Stimulated activated CD4-positive, alpha-beta T cell treated with anti-CD3 and anti-CD28 coated beads, Interleukin-4, amount 100 ng/mL, for 4 hours (primary cell): ENCODE measurements at places on chromosomes 1 and 21.

DNA sequence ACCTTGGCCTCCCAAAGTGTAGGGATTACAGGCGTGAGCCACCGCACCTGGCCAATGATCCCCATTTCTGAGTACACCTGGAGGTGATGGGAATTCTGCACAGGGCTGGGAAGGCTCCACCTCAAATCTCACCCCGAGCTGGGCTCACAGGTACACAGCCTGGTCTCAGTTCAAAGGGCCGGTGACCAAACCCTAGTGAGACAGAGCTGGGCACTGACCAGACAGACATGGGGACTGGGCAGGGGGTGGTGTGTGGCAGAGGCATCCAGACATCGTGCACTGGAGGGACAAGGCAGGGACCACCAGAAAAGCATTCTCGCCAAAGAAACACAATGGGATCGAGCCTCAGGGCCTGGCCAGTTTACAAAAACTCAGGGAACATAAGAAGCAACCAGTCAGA lies 17.2 kb downstream of the LSS start:
- no peak for DNase-seq

DNA sequence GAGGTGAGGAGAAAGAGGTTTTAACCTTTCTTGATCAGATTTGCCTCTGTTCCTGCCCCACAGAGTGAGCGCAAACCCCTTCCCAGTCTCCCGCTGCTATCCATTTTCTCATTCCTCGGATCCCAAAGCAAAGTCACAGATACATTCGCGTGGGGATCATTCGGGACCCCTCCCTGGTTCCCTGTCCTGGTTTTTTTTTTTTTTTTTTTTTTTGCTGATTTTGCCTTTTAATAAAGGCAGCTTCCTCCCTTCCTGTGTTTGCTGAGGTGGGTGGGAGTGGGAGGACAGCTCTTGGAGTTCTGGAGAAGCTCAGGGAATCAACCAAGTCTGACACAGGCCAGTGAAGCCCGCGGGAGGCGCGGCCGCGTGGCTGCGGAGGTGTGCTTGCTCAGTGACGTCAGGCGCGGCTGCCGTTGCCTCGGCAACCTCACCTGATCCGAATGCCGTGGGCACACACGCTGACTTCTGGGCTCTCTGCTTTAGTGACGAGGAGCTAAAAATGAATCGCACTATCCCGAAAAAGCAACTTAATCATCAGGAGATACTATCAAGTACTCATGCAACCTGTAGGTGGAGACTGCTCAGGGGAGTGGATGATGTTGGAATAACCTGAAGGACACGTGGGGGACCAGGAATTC lies 106.4 kb downstream of the TBX19 start:
- peak; percentile 73 for DNase-seq

DNA sequence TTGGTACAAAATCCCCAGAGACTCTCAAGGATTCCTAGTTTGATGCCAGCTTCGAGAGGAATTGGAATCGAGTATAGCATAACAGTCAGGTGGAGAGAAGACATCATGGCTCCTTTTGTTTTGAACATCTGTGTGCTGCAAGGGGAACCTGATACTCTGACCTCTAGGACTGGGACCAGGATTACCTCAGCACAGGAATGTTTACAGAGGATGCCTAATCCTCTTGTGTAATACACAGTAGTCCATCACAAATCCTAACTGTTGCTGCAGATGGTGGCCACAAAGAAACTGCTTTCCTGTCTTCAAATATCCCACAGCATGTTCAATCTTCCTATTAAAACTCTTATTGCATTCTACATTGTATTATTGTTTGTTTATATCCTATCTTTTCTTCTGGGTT lies 111.8 kb upstream of the PRMT6 start:
- no peak for DNase-seq

DNA sequence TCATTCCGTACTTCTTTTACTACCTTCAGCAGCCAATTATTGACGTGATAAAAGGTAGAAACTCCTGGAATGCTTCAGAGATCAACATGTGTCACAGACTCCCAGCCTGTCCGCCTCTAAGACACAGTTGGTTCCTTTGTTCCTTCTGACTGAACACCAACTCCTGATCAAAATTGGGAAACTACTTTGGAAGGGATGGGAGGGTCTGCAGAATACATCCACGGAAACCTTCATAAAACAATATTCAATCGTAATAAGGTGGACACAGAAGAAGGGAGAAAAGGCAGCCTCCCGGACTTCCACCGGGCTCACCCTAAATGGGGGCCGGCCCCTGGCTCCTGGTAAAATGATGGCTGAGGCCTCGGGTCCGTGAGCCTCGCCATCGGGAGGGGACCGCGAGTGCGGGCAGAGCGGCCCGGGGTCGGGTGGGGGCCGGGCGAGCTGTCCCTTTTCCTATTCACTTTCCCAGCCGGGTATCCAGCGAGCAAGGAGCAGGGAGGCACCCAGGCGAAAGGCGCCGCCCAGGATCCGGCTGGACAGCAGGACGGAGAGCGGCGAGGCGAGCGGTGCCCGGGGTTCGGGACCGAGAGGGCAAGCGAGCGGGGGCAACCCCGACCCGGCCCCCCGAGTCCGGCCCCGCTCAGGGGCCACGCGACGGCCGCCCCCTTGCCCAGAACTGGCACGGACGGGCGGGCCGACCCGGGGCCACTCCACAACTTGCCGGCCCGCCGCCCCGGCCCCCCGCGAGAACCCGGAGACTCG lies 805 bp downstream of the NRIP1 start:
- no peak for DNase-seq

- no peak for DNase-seq
Observed at GRCh38 chr21:34649400-34649799, 19.4 kb upstream of the CLIC6 start.

GRCh38 chr1:16372535-16373285 lies 5.7 kb downstream of the SZRD1 start:
- no peak for DNase-seq

DNA sequence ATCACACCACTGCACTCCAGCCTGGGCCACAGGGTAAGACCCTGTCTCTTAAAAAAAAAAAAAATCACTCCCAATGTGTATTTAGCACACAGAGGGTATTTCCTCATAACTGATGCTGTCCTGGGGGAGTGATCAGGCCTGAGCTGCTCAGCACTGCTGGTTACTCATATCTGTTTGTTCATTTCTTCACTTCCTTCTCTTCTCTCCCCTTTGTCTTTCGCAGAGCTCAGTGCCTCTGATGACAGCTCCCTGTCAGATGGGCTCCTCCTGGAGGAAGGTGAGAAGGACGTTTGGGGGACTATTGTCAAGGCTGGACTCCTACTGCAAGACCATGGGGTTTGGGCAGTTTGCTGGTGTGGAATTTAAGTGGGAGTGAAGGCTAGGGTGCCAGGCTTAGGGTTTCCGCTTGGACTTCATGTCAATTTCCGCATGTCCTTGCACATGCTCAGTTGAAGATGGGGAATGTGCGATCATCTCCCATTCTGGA lies 13.0 kb downstream of the INAVA start:
- DNase-seq, result no peak

DNA sequence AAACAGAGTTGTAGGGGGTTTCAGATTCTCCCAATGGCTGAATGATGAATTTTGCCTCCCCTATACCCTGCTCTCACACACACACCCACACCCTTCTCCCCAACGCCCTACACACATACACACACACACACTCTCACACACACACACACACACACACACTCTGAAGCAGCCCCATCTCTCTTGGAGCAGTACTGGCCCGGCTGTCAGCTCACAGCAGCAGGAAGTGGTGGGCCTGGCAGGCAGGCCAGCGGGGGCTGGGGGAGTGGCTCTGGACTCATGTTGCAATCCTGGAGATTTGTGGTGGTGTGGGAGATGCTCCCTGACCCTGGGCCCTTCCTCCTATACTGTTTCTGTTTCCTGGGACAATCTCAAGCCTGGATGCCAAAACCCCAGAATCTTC lies 2.2 kb downstream of the IKBKE start:
- peak; percentile 38 for DNase-seq

- DNase-seq, result peak; percentile 43
Observed at GRCh38 chr1:179953974-179954492, 577 bp upstream of the CEP350 start.

DNA sequence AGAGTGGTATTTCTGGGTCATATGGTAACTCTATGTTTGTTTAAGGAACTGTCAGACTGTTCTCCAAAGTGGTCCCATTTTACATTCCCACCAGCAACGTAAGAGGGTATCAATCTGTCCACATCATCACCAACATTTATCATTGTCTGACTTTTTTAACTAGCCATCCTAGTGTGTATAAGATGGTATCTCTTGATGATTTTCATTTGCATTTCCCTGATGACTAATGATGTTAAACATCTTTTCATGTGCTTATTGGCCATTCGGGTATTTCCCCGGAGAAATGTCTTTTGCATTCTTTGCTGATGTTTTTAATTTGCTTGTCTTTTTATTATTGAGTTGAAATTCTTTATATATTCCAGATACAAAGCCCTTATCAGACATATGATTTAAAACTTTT lies 370.1 kb upstream of the NR5A2 start:
- DNase-seq, result no peak

GRCh38 chr1:56249234-56249633 lies 330.1 kb downstream of the PLPP3 start:
- no peak for DNase-seq

DNA sequence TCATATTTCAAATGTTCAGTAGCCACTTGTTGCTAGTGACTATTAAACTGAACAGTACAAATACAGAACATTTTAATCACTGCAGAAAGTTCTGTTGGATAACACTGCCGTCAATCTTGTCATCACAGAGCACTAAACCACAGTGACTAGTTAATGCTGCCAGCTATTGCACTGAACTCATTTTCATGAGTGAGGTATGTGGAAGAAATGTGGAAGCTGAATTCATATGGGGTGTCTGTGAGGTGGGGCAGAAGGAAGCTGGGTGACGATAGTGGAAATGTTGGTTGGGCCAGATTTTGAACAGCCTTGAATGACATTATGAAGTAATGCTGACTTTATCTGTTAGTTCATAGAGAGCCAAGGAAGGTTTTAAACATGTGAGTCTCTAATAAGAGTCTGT lies 49.6 kb downstream of the OSBPL9 start:
- DNase-seq, result no peak

GRCh38 chr1:17617787-17618557 lies 78.5 kb downstream of the ARHGEF10L start:
- DNase-seq, result no peak

DNA sequence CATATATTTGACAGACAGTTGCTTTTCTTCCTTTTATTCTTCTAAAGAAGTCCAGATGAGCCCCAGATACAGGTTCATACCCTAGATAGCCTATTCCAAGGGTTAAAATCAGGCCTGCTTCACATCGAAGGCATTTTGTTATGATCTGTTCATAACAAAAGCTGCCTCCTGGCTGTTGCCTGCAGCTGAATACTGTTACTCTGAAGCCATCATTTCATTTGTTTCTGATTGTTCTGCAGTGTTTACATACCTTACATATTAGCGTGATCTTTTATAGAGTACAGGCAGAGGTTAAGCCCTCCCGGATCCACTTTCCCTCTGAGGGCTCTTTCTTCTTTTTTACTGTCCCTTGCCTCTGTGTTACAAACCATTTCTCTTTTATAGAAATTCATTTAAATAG lies 219.0 kb upstream of the HOOK1 start:
- DNase-seq, result no peak

GRCh38 chr1:69611316-69611715 lies 43.6 kb downstream of the LRRC7 start:
- no peak for DNase-seq

- no peak for DNase-seq
Observed at GRCh38 chr1:212973899-212974298, 23.6 kb downstream of the VASH2 start.

GRCh38 chr1:61386323-61386722 lies 304.0 kb downstream of the NFIA start:
- no peak for DNase-seq

DNA sequence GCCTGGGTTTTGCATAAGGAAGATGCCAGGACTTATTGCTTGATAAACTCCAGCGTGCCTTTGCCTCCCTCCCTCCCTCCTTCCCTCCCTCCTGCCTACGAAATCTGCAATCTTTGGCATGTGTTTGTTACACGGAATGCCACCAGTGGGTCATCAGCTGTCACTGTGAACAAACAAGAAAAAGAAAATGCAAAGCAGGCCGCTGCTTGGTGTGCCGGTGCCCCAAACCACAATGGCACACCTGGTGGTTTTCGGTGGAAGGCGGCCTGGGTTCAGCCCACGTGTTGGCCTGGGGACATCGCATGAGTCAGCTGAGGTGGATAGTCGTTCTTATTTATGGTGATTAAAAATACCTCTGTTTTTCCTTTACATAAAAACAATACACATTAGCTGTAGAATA lies 16.3 kb upstream of the IFNLR1 start:
- DNase-seq, result no peak

GRCh38 chr1:178434360-178434759 lies 62.4 kb downstream of the CLEC20A start:
- no peak for DNase-seq

- no peak for DNase-seq
Observed at GRCh38 chr1:233490488-233490887, 123.4 kb upstream of the KCNK1 start.

DNA sequence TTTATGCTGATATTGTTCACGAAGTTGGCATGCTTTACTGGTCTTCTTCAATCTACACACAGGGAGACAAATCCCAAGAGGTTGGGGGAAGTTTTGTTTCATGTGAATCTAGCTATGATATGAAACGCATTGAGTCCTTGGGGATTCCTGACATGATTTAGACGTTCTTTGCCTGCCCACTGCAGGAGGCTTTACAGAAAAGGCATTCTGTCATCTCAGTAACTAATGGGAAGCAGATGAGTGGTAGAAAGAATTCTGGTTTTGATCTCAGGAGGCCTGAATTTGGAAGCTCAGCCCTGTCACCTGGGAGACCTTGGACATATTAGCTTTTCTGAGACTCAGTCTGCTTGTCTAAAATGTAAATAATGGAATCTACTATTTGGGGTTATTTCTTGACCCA lies 383.0 kb upstream of the NFIA start:
- DNase-seq, result no peak

DNA sequence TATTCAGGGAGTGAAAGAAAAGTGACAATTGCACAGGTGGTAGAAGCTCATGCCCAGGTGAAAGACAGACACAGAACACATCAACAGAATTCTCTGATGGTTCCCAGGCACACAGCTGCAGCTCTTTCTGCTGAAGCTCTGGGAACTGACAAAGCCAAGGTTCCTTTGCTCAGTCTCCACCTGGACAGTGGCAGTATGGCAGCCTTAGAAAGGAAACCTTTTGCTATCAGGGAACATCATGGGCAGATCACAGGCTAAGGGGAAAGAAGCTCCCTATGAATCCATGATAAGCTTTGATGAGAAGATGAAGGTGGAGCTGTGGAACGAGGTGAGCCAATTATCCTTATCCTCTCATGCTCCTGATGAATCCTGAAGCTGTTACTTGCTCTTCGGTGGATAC lies 1.2 kb downstream of the SPRR2B start:
- no peak for DNase-seq

GRCh38 chr1:19818324-19818723 lies 3.2 kb upstream of the RNF186 start:
- no peak for DNase-seq

- peak; percentile 51 for DNase-seq
Observed at GRCh38 chr1:183472488-183473216, at the start of gene SMG7. TSS of gene SMG7 (plus strand) at chr1:183472499. CDS start at chr1:183472621, 122 bp downstream.

GRCh38 chr21:45146306-45146705 lies 71.9 kb downstream of the ADARB1 start:
- DNase-seq, result no peak
